T-helper 9 cell (primary cell): ENCODE measurements at places on chromosomes 4 and X.

- DNase-seq = no peak
Measured at GRCh38 chrX:155745792-155746191, 133.0 kb upstream of the TMLHE start.

DNA sequence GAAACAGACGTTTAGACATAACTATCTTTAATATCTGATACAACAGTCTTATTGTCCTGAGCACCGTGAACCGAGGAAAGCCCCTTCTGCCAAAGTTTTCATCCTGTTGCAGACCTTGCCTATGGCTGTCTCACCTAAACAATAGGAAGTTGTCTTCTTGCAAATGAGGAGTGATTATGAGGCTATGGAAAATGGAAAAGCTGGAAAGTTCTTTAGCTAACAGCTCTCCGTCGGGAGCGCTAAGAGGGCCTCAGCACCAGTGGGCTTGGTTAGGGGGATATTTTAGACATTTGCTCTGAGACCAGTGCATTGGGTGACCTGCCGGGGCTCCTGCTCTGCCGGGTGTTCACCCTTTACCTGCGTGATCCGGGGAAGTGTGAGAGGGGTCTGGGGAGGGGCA lies 28.4 kb downstream of the TMEM131L start:
- DNase-seq = no peak

DNA sequence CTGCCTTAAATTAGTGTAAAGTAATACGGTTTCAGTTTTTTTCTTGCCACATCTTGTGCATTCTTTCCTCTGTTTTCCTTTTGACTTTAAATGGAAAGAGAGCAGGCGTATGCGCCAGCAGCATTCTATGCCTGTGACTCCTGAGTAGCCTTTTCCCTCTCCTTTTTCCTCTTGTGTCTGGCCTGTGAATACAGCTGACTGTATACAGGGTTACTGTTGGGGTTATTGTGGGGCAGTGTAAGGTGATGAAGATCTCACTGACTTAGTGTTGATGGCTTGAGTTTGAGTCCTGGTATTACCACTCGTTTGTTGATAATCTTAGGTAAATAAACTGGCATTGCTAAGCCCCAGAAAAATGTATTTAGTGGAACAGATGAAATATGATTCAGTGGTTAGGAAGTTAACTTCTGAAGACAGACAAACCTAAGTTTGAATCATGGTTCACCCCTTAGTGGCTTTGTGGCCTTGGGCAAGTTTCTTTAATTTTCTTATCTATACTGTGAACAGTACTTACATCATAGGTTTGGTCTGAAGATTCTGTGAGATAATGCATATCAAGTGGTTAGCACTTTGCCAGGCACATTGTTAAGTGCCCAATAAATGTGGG lies 105.1 kb downstream of the FNIP2 start:
- no peak for DNase-seq

GRCh38 chr4:58809366-58809765 lies 1699.2 kb upstream of the IGFBP7 start:
- DNase-seq = no peak

GRCh38 chr4:8013976-8014726 lies 74.5 kb upstream of the AFAP1 start:
- DNase-seq = no peak

DNA sequence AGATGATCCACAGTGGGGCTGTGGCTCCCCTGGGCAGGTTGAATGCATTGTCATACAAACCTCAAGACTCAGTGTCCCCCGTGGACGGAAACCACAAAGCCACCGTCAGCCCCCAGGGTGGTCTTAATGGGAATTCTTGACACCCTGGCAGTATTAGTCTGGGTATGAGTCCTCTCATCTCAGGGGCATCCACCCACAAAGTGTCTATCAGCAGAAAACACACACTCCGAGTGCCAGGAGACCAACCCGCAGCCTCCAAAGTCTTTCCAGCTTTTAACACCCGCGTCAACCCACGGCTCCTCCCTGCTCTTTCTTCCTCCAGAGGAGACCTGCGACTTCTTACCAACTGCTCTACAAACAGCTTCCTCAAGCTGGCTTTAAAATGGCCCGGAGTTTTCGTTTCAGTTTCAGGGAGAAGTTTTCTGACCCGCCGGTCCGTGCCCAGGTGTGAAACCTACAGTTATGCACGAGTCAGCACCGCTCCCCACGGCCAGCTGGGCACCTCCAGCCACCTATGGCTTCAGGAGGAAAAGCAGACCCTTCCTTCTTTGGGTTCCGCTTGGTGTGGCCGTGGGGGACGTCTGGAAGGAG lies 14.4 kb upstream of the ASMTL start:
- DNase-seq = no peak

DNA sequence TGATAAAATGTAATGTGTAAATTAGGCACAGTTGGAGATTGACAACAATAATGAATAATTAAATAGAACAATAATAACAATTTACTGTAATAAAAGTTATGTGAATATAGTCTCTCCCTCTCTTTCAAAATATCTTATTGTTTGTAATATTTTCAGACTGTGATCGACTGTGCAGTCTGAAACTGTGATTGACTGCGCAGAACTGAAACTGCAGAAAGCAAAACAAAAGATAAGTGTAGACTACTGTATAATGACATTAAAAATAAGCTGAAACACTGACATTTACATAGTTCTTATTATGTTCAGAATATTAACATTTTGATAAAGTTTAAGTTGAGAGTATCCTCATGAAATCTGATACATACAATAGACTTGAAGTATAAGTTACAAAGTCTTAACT lies 371.0 kb downstream of the CCSER1 start:
- DNase-seq = no peak

GRCh38 chr4:113020966-113021365 lies 28.5 kb upstream of the ANK2 start:
- no peak for DNase-seq

GRCh38 chr4:185833055-185833598 lies 21.1 kb upstream of the SORBS2 start:
- no peak for DNase-seq

DNA sequence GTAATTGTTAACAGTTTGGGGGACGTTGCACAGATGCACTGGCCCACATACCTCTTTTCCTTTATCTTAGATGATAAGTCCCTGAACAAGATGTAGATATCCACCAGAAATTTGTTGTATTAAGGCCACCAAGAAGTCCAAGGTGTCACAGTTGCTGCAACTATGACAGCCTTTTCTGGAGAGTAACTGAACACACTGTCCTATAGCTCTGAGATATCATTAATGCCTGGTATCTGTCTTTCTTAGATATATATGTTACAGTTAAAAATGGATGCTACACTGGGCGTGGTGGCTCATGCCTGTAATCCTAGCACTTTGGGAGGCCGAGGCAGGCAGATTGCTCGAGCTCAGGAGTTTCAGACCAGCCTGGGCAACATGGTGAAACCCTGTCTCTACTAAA lies 77.8 kb upstream of the PRDX4 start:
- DNase-seq = no peak

- DNase-seq = no peak
Measured at GRCh38 chr4:162891788-162892707, 274.6 kb downstream of the NAF1 start.

GRCh38 chr4:31175242-31175910 lies 455.2 kb downstream of the PCDH7 start:
- no peak for DNase-seq

- no peak for DNase-seq
Measured at GRCh38 chrX:74540635-74541249, 73.7 kb downstream of the RLIM start.

GRCh38 chrX:123184866-123185276 lies 793 bp downstream of the GRIA3 start:
- DNase-seq = no peak

- DNase-seq = no peak
Measured at GRCh38 chr4:110503270-110504083, 27.5 kb downstream of the ENPEP start.

GRCh38 chr4:2516635-2517034 lies 19.8 kb upstream of the FAM193A start:
- DNase-seq = no peak

DNA sequence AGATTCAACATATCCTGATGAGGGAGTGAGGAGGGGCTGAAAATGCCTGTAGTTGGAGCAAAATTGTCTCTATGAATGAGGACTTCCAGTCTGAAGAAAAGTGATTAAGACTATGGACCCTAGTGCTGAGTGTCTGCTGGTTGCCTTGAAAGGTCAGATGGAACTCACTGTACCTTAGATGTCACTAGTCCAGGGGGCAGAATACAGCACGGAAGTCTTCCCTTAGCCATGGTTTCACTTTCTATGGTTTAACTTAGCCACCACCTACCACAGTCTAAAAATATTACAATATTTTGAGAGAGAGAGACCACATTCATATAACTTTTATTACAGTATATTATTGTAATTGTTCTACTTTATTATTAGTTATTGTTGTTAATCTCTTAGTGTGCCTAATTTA lies 223.1 kb downstream of the FMR1NB start:
- no peak for DNase-seq

DNA sequence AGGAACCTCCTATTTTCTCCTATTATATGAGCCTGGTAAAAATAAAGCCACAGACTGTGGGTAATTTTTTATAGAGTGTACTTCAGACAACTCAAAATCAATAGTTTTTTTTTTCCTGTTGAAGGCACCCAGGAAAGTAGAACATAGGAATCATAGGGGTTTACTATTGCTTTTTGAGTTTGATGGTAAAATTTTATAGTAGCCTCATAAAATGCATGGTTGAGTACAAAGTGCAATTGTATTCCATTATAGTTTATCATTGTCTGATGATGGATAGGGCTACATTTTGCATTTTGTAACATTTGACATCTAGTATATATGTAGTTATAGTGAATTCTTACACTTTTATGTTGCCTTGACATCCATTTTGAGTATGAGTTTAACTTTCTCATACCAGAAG lies 455.0 kb downstream of the STIM2 start:
- DNase-seq = no peak

- DNase-seq = no peak
Measured at GRCh38 chr4:99463566-99463965, 28.4 kb upstream of the ADH7 start.

DNA sequence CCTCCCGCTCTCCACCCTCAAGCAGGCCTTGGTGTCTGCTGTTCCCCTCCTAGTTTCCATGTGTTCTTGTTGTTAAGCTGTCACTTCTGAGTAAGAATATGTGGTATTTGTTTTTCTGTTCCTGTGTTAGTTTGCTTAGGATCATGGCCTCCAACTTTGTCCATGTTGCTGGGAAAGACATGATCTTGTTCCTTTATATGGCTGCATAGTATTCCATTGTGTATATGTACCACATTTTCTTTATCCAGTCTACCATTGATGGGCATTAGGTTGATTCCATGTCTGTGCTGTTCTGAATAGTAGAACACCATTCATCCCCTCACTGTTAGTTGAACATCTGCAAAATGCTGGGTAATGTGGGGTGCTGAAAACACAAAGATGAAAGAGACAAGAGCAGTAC lies 222.9 kb downstream of the PALLD start:
- no peak for DNase-seq

GRCh38 chr4:156195914-156196313 lies 242.2 kb upstream of the CTSO start:
- no peak for DNase-seq

GRCh38 chr4:185956544-185956940 lies 112.4 kb upstream of the TLR3 start:
- no peak for DNase-seq

GRCh38 chr4:10087152-10087791 lies 29.3 kb downstream of the WDR1 start:
- no peak for DNase-seq

DNA sequence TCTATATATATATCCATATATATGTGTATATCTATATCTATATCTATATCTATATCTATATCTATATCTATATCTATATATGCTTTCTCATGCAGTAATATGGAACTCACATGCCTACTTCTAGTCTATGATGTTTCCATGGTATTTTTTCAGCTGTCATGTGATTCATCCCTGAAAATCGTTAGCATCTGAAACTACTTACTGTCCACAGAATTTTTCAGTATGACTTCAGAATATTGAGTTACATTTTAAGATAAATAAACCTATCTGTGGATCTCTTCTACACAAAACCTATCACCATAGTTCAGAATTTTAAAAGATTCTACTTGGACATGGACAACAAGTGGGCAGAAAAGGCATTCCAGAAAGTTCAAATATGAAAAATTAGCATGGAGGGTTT lies 855.1 kb upstream of the INTU start:
- no peak for DNase-seq

- no peak for DNase-seq
Measured at GRCh38 chrX:37075892-37076595, 67.9 kb downstream of the FAM47C start.

GRCh38 chrX:119121341-119121740 lies 6.3 kb downstream of the KIAA1210 start:
- no peak for DNase-seq

DNA sequence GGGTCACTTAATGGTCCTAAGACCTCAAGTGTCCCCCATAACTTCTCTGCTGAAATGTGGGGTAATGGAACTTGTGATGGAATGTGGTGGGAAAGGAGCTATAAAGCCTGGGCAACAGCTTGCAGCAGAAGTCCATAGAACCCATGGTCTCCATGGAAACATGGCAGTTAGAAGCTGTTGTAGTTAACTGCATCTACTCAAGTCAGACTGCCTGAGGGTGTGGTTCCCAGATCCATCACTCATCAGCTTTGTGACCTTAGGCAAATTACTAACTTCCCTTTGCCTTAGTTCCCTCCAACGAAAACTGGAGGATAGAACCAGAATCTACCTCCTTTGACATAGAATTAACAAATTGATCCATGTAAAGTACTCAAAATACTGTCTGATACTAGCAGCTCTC lies 113.0 kb downstream of the SPATA18 start:
- DNase-seq = no peak

- no peak for DNase-seq
Measured at GRCh38 chr4:38090455-38091246, 130.5 kb downstream of the PTTG2 start.

DNA sequence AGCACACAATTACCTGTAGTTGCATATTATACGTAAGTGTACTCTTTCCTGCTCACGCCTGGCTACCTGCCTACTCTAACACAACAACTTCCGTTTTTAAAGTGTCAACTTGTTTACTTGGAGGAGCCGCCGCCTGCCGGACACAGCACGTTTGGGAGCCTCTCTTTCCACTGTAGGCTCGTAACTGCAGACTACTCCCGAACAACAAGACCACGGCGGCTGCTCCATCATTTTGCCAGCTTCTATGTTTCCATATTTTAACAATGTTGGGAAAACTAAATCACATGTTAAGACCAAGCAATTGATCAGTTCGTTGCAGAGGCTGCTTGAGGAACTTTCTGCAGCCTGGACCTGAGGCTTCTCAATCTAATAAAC lies 841 bp downstream of the MTNR1A start:
- DNase-seq = no peak

DNA sequence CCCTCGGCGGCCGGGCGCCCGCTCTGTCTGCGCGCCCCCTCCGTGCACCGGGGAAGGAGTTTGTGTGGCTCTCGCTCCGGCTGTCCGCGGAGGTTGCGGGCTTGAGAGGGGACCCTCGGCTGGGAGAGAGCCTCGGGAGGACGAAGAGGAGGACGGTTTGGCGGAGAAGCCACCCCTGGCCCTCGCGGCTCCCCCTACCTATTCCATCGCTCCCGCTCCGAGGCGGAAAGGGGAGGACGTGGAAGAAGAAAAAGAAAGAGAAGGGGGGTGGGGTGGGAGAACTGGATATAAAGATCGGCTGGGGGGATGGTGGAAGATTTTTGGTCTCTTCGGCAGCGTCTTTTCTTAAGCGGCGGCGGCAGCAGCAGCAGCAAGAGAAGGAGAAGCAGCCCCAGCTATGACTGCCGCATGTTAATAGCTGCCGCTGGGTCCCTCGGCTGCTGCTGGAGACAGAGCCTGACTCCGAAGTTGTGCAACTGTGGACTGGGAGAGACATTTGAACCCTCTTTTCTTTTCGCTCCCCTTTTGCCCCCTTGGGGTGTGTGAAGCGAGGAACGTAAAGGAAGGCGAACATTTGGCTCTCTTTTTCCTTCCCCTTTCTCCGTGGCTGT lies 895 bp downstream of the ADGRL3 start:
- no peak for DNase-seq
